ENCODE measurements at places on chromosomes 6 and 20. TPM values are rescaled to one million over a fixed set of nuclear protein-coding genes. Genes with fewer than 3 reads are reported as not detected.

GRCh38 chr6:52745764-52746201, 17.5 kb downstream of the GSTA2 start:
- DNase-seq, result no peak

Gene DYNLT2
- total RNA-seq, result 2.5 TPM

Gene SIRPD
- not detected for total RNA-seq

DNA sequence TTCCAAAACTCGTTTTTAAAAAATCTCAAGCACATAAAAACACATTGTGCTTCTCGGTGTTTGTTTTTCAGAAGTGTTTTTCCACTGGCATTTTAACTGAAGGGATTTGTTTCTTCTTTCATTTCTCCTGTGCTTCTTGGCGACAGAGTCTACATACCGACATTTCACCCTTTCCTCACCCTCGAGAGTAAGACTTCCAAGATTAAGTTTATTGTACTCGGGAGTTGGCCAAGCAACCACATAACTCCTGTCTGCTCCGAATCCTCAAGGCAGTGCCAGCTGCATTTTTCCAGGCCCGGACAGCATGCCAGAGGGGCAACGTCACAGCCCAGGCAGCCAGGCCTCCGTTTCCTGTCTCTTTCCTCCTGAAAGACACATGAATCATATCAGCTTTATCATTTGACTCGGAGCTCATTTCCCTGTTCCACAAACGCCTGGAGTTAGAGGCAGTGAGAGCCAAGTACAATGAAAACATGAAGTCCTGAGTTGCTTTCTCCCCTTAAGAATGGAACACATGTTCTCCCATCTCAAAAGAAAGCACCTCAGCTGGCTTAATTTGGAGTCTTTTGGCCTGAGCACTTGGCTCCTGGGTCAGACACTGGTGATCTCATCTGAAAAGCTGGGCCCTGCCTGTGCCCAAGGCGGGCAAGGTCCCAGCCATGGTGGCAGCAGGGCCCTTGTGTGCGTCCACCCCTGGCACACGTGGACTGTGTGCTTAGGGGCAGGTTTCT, 23.2 kb upstream of the FAM50B start:
- DNase-seq, result peak; percentile 95

GRCh38 chr6:112781241-112781640, 434.1 kb downstream of the RFPL4B start:
- DNase-seq, result no peak

- DNase-seq, result no peak
Observed at GRCh38 chr6:157335829-157336228, 12.5 kb upstream of the TMEM242 start.

Gene SLC22A7
- total RNA-seq, result not detected

Measured in epithelial cell of proximal tubule (primary cell).